ENCODE measurements at places on chromosomes 6 and 20.

DNA sequence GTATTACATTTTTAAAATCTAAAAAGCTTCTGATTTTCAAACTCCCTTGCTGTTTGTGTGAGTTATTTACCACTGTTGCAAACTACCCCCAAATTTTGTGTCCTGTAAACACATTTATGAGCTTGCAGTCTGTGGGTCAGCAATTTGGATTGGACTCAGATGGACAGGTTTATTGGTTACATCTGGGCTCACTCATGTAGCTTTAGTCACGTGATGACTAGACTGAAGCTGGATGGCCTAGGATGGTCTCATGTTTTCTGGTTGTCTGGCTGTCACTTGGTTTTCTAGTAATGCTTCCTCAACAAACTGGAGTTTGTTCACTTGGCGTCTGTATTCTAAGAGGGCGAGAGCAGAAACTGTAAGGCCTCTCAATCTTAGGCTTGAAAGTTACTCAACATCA lies 12.2 kb upstream of the C6orf58 start:
- DNase-seq = no peak

GRCh38 chr6:127484212-127484863 lies 25.1 kb upstream of the KIAA0408 start:
- peak; percentile 83 for DNase-seq

DNA sequence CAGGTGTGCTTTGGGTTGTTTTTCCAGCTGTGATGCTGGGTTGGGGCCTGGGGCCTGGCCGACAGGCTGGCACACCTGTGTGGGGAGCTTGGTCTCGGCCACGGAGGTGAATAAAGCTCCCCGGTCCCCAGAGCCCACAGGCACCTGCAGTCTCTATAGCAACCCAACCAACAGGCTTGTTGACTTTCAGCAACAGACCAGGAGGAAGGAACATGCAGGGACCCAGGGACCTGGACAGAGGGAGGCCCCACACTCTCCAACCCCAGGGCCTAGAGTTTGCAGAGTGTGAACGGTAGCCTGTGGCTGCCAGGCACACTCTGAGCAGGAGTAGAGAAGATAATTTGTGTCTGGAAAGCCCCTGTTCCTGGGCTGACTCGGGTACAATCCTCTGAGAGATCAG lies 14.6 kb upstream of the SYNJ2 start:
- DNase-seq = no peak

GRCh38 chr6:85493389-85493788 lies 43.5 kb downstream of the NT5E start:
- DNase-seq = peak; percentile 49

- no peak for DNase-seq
These were observed 56.6 kb downstream of the PCMT1 start for GRCh38 chr6:149806127-149806526.

GRCh38 chr6:130923350-130923749 lies 96.1 kb downstream of the SMLR1 start:
- no peak for DNase-seq

DNA sequence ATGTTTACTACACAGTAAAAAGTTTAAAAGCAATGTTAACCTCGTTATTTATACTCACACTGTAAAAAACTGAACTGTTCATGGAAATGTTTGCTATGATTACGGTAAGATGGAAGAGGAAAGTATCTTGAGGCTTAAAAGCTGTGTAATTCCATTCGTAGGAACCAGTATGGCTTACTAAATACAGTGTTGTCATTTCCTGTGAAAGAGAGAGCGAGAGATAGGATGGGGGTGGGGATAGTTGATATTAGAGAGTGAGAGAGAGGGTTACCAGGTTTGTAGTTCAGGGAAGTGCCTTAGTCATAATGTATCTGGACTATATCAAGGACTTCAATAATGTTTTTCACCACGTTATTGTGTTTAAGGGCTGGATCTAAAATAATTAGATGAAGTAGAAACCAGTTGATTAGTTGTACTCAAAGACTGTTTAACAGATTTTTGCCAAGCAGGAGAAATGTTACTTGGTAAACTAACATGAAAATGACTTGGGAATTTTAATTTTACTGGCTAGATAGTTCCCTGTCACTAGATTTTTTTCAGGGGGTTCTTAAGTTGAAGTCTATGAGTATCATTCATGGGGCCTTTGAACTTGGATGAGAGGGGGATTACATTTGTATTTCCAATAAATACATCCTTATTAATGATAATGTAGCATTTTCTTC lies 30.4 kb downstream of the AFDN start:
- DNase-seq = no peak

DNA sequence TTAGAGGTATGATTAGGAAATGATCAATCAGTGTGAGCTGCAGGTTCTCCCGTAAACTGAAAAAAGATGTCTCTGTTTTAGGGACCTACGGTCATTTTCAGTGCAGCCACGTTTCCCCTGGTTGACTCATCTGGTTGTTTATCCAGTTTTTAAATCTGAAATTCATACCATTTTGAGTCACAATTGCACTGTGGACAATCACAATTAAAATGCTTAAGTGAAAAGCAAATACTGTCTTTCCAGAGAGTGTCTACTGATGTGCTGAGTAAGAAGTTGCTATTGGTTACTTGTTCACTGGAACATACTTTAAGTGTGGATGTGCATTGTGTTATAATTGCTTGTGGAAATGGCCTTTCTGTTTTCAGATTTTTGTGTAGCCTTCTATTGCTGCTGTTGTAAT lies 305.1 kb upstream of the SASH1 start:
- no peak for DNase-seq

DNA sequence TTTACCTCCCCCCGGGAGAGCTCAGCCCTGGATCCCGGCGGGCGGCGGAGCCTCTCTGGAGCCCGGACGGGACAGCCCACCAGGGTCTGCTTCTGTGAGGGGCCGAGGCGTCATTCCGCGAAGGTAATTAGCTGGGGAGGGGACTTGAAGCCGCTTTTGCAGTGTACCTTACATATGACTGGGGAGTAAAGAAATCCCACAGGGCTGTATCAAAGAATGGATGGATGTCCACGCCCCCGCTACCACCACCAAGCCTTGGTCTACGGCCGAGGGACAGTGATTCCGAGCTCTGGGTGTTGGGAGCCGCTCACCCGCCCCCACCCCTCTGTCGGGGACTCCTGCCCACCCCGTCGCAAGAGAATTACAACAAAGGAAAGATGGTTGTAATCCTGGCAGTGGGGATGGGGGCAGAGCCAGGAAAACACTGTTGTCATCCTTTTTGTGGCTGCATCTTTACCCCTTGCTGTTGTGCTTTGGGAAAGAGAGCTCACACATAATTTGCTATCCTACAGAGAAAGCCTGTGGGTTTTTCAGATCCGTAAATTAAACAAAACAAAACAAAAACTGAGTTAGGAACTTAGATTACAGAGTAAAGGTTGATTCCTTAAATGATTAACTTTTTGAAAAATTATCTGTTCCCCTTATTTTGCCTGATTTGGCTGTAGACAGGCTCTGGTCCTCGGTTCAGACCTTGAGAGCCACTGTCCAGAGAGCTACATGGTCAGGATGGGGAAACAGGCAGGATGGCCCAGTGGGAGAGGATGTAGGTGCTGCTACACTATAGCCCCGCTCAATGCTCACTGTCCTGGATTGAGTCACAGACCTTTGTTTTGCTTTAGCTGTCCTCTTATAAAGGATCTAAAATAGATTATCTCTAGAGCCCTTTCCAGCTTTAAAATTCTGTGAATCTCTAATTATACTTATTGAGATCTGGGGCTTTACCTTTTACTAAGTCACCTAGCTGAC lies 997 bp upstream of the FBXO30 start:
- no peak for DNase-seq

DNA sequence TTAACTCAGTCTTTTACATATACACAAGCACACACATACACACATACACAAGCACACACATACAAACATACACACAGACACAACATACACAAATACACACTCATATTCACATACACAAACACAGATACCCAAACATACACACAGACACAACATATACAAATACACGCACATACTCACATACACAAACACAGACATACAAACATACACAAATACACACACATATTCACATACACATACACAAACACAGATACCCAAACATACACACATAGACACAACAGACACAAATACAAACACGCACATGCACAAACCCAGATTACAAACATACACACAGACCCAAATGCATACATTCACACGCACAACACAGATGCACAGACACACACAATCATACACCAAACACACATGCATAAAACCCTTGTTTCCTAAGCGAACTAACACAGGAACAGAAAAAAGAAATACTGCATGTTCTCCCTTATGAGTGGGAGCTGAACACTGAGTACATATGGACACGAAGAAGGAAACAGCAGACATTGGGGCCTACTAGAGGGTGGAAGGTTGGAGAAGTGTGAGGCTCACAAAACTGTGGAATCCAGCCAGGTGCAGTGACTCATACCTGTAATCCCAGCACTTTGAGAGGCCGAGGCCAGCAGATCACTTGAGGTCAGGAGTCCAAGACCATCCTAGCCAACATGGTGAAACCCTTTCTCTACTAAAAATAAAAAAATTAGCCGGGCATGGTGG lies 34.2 kb downstream of the PIM1 start:
- no peak for DNase-seq

- DNase-seq = no peak
These were observed 107.7 kb upstream of the ATXN1 start for GRCh38 chr6:16868968-16869367.

- no peak for DNase-seq
These were observed 5.9 kb upstream of the VSTM2L start for GRCh38 chr20:37896932-37897548.

Data from suppressor macrophage treated with lipopolysaccharide for 1 hour (primary cell).